Left renal pelvis (tissue), 4 donors: ENCODE measurements at places on chromosomes 11 and 22. TPM values are rescaled to one million over a fixed set of nuclear protein-coding genes. Genes with fewer than 3 reads are reported as not detected.

The APOL6 gene
- polyA plus RNA-seq: 4.1 TPM

The PIH1D2 gene
- polyA plus RNA-seq: 10.8 TPM

The UPK3A gene
- 11.5 TPM for polyA plus RNA-seq

The DGAT2 gene
- 2.2 TPM for polyA plus RNA-seq

The MPEG1 gene
- 23.1 TPM for polyA plus RNA-seq

The HMGXB4 gene
- 28.3 TPM for polyA plus RNA-seq

The TEX12 gene
- 0.37 TPM for polyA plus RNA-seq

The OOSP4B gene
- not detected for polyA plus RNA-seq

The TRIM51 gene
- polyA plus RNA-seq: not detected

The FADD gene
- polyA plus RNA-seq: 11.2 TPM

The PAX6 gene
- polyA plus RNA-seq: not detected

The MUC6 gene
- 10.6 TPM for polyA plus RNA-seq

The NLRP10 gene
- not detected for polyA plus RNA-seq

The PANX3 gene
- polyA plus RNA-seq: not detected

The HMBS gene
- polyA plus RNA-seq: 25.5 TPM

The RFPL2 gene
- 0.67 TPM for polyA plus RNA-seq

The VSIG10L2 gene
- polyA plus RNA-seq: not detected

The LMO2 gene
- 28.7 TPM for polyA plus RNA-seq

The SH3BP1 gene
- polyA plus RNA-seq: 16.1 TPM

The IGLL1 gene
- polyA plus RNA-seq: 1.5 TPM

The PGR gene
- polyA plus RNA-seq: 0.10 TPM

The EIF1AD gene
- 18.6 TPM for polyA plus RNA-seq
